Right ventricle myocardium superior (tissue), 1 donor: ENCODE measurements at places on chromosomes 13 and 19.

GRCh38 chr13:111066544-111066943, 48.6 kb upstream of the ARHGEF7 start:
- no peak for DNase-seq

DNA sequence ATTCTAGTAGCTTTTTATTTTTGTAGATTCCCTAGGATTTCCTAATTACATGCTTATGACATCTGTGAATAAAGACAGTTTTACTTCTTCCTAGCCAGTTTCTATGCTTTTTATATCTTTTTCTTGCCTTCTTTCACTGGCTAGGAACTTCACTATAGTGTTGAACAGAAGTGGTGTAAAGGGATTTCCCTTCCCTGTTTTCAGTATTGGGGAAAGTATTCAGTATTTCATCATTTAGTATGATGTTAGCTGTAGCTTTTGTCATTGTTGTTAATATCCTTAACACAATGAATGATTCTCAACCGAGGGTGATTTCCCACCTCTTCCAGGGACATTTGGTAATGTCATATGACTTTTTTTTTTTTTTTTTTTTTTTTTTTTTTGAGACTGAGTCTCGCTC, 77.3 kb downstream of the SLC6A16 start:
- DNase-seq = no peak

GRCh38 chr13:98681049-98681448, 71.4 kb downstream of the SLC15A1 start:
- DNase-seq = no peak

GRCh38 chr13:38042771-38043170, 173.2 kb upstream of the TRPC4 start:
- no peak for DNase-seq

DNA sequence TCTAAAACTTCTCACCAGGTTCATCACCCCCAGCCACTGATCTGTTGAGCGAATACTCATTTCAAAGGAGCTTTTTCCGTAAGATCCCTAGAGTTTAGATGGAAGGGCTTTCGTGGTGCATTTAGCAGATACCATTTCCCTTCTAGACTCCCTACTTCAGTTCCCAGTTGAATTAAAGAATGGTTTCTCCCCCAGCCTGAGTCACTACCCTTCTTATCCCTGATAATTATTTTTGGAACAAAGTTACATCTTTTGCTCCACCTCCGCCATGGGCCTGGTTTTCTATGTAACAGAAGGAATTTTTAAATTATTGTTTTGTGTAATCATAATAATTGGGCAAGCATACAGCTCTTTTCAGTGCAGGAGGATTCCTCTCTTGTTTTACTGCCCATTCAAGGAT, 22.0 kb downstream of the USPL1 start:
- DNase-seq = no peak

GRCh38 chr19:23706657-23707056, 19.6 kb upstream of the ZNF675 start:
- no peak for DNase-seq

- no peak for DNase-seq
Observed at GRCh38 chr13:109372666-109373065, 413.7 kb downstream of the IRS2 start.
